ENCODE measurements at places on chromosomes 3 and 15. TPM values are rescaled to one million over a fixed set of nuclear protein-coding genes. Genes with fewer than 3 reads are reported as not detected.

DNA sequence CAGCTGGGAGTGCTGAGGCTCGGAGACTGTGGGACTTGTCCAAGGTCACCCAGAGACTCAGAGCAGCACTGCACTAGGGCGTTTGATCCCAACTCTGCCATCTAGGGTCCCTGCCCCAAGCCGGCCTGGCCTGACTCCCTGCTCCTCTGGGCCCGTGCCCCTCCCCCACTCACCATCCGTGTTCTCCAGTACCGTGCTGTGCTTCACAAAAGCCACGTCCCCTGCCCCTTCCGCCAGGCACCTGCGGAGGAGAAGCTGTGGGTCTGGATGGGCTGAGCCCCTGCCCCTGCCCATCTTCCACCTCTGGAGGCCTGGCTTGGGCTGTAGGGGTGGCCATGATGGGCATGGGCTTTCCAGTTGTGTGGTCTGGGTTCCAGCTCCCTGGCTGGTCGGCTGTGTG lies 8.4 kb downstream of the MELTF start:
- no peak for DNase-seq

DNA sequence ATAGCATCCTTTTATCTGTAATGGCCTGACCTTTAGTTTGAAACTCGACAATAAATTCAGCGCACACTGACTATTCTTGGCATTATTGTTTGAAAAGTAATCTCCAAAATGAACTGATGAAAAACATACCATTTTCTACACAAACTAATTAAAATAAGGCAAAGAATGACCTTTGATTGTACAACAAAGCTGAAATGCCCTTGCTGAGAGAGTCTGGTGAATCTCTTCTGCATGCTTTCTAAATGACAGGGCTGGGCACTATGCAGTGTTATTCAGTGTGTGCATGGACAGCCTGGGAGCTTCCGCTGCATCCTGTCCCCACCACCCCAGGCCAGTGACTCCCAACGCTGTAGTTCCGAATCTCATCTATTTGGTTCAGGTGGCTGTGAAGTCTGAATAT lies 530.8 kb downstream of the FOXP1 start:
- no peak for DNase-seq

DNA sequence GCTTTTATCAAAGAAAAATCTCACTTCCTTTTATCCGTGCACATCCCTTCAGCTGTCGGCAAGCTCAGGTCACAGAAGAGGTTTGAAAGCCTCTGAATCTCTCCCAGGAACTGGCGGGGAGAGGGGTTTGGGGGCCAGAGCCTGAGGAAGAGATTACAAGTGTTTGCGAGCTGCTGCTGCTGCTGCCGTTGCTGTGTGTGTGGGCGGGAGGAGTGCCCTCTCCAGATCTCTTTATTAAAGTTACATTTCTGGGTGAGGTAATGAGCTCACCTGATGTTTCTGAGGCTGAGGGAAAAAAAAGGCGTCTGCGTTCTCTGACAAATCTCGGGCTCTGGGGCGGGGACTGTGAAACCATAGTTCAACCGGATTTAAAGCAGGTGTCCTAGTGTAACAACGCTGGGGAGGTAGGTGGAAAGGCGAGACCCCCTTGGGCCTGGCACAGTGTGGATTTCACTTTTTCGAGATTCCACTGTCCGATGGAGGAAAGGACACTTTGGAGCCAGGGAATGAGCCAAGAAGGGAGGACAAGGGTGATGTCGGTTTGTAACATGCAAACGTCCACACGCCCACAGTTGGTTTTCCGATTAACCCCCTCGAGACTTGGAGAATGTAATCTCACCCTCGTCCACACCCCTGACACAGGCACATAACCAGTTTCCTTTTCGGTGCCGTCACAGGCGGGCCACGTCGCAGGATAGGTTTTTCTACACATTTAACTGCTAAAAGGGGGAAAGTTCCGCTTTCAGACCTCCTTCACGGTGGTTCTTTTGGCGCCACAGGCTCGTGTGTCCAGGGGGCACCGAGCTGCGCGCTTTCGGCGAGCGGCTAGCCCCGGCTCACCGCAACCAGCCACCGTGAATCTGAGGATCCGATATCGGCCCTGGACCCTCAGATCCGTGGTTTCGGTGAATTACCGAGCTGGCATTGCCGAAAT lies 2.1 kb downstream of the ALCAM start:
- peak; percentile 83 for DNase-seq

DNA sequence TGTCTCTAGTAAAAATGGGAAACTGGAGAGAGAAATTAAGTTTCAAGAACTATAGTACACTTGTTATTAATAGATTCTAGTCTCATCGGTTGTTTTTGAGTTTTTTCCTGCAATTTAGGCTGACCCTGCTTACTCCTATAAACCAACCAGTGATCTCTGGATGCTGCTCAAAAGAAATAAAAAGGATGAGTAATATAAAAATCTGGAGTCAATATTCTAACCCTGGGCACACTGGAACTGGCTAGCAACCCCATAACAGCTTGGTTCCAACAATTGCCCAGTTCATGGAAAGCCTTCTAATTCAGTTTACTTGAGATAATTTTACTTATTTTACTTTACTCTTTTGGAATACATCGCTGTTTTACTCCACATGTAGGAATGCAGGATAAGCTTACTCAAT lies 211.6 kb downstream of the GBE1 start:
- DNase-seq = no peak

- no peak for DNase-seq
Observed at GRCh38 chr3:143750841-143751240, 97.4 kb downstream of the SLC9A9 start.

DNA sequence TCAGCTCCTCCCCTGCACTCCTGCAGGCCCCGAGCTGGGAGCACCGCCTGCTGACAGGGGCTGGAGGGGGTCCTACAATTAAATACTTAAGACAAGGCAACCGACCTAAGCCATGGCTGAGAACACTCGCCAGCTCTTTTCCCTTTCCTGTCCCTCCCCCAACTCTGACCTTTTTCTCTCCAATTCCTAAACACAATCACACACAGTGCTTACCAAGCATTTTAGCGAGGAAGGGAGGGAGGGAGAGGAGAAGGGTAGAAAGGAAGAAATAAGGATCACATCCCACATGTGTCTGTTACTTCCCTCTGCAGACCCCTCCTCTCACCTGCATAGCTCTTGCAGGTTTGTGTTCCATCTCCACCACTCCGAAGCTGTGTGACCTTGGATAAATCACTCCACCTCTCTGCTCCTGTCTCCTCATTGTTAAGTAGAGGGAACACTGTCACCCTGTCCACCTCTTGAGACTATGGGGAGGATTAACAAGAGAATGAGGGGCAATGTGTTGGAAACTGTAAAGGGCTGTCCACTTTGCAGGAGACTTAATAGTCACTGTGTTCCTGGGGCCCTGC lies 63.6 kb downstream of the CYP11A1 start:
- DNase-seq = no peak

GRCh38 chr3:192262001-192262400 lies 465.3 kb downstream of the FGF12 start:
- no peak for DNase-seq

- DNase-seq = no peak
Observed at GRCh38 chr15:73682600-73683090, 1.5 kb upstream of the CD276 start.

GRCh38 chr3:161990036-161990435 lies 493.4 kb downstream of the OTOL1 start:
- no peak for DNase-seq

- no peak for DNase-seq
Observed at GRCh38 chr15:53472883-53473282, 286.6 kb downstream of the WDR72 start.

- DNase-seq = no peak
Observed at GRCh38 chr15:60485365-60486055, 6.6 kb upstream of the ICE2 start.

GRCh38 chr15:40272485-40273056 lies 10.3 kb downstream of the ANKRD63 start:
- no peak for DNase-seq

DNA sequence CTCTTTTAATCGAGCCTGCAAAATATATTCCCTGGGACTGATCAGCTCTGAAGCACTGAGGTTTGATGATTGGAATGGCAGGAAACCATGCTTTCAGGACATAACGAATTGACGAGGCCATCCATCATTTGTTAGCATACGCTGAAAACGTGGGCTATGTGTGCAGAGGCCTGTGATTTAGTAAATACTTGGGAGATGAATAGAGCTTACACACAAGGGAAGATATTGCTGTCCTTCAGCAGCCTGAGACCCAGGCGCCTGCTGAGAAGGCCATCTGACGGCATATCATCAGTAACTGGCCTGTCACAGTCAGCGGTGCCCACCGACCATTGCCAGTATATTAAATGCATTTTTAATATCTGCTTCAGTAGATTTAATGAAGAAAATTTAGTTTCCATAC lies 16.2 kb downstream of the CDIN1 start:
- DNase-seq = no peak

GRCh38 chr3:59046839-59047238 lies 3.0 kb downstream of the CFAP20DC start:
- peak; percentile 49 for DNase-seq

- peak; percentile 49 for DNase-seq
Observed at GRCh38 chr3:83928391-83928790, 1030.4 kb upstream of the CADM2 start.

- no peak for DNase-seq
Observed at GRCh38 chr3:141450727-141451375, 36.0 kb upstream of the RASA2 start.

DNA sequence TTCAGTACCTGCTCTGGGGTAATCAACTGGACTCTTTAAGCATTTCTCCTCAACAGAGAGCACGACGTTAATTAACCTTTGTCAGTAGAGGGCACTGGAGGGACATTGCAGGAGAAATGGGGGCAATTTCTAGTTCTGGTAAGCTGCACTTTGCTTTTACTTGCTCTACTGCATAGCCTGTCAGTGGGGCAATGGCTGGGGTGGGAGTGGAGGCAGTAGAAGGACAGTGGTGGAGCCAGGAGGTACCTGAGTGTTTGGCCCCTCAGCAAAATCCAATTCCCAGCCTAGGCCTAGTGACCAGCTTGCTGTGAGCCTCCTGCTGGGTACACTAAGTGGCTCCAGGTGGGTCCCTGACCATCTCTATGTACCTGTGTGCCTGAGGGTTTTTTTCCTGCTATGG lies 18.3 kb upstream of the MED12L start:
- no peak for DNase-seq

Gene MORC1
- total RNA-seq = not detected

Gene ARPP21
- not detected for total RNA-seq

Gene FETUB
- not detected for total RNA-seq

Gene CGNL1
- 0.50 TPM for total RNA-seq

Gene LRRC31
- total RNA-seq = not detected

Gene APBA2
- total RNA-seq = not detected

Gene CISH
- total RNA-seq = 2.7 TPM

Gene GPR62
- total RNA-seq = not detected

Gene CHRM5
- total RNA-seq = not detected

Gene GREM1
- 0.48 TPM for total RNA-seq

Gene RPP14
- 13.2 TPM for total RNA-seq

Gene MKRN2OS
- total RNA-seq = 6.2 TPM

All from PC-9 (cell line).